ENCODE measurements at places on chromosomes 2 and 18.

- no peak for DNase-seq
Measured at GRCh38 chr18:10057894-10058791, 144.3 kb downstream of the VAPA start.

- DNase-seq, result no peak
Measured at GRCh38 chr2:166944909-166945308, 56.6 kb downstream of the XIRP2 start.

GRCh38 chr18:9364242-9364641, 29.7 kb downstream of the TWSG1 start:
- no peak for DNase-seq

GRCh38 chr2:139790807-139791752, 1010.9 kb upstream of the NXPH2 start:
- no peak for DNase-seq

DNA sequence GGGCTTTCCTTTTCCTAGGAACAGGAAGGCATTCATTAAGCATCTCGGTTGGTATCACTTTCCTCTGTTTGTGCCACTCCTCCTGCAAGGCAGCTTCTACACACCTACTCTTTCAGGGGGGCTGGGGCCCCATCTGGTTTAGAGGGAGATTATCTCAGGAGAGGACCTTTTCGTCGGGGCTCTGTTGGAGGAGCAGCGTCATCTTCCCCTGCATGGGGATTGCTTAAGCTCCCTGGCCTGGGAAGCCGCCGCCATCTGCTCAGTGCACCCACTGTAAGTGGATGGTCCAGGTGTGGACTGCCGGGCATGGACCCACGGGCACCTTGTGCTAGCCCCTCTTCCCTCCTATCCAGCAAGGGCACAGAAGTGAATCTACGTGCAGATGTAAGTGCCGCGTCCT, 355.3 kb upstream of the SMIM21 start:
- DNase-seq, result no peak

DNA sequence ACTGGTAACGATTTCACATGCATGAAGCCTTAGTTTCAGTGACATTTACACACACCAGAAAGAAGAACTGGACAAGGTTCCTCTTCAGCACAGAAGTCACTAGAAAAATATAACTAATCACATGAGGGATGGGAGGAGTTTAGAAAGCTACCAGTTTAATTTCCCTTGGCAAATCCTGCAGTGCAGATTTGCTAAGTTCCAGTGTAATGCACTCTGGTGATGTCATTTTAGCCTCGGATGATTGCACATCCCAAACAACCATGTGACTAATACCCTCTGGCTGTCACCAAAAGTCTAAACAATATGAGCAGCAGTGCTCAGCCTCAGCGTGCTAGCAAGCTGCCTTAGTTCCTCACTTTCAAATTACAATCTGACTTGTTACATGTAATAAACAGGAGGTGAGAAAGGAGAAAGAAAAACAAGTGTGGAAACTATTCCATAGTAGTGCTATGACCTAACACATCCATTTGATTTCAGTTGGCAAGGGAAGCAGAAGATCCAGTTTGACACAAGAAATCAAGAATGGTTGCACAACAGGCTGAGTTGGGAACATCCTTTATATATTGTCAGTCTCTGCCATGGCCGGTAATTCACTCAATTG, 35.3 kb upstream of the PPP1CB start:
- DNase-seq, result no peak

DNA sequence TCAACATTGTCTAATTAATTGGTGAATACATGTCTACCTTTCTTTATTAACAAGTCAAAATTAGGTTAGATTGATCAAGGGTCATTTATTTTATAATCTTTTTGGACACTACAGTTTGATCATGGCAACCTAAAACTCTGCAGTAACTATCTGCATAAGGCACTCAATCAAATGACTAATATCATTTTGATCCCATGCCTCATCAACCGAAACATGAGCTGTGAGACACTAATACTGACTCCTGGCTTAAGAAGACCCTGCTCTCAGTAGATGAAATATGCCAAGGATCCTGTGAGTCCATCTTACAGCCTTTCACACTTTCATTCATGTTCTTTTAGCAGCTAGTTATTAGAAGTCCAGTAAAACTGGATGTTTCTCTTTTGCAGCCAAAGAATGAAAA, 169.4 kb upstream of the CAVIN2 start:
- no peak for DNase-seq

DNA sequence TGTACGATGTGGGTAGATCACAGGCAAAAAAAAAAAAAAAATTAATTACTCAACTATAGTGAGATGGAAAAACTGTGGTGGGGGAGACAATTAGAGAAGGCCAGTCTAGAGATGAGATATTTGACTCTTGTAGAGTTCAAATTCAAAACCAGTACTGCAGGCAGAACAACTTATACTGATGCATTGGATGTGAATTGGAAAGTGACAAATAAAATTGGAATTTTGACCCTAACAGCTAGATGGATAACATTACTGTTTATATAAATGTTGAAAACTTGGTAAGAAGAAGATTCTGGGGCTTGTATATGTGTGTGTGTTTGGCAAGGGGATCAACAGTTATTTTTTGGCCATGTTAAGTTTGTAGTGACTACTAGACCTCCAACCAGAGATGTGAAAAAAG, 256.9 kb downstream of the RND3 start:
- DNase-seq, result no peak

DNA sequence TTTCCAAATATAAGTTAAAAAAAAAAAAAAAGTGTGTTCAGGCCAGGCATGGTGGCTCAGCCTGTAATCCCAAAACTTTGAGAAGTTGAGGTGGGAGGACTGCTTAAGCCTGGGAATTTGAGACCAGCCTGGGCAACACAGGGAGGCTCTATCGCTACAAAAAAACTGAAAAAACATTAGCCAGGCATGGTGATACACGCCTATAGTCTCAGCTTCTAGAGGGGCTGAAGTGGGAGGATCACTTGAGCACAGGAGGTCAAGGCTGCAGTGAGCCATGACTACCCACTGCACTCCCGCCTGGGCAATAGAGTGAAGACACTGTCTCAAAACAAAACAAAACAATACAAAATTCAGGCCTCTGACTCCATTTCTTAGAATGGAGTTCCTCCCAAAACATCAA, 9.2 kb downstream of the USP37 start:
- no peak for DNase-seq

DNA sequence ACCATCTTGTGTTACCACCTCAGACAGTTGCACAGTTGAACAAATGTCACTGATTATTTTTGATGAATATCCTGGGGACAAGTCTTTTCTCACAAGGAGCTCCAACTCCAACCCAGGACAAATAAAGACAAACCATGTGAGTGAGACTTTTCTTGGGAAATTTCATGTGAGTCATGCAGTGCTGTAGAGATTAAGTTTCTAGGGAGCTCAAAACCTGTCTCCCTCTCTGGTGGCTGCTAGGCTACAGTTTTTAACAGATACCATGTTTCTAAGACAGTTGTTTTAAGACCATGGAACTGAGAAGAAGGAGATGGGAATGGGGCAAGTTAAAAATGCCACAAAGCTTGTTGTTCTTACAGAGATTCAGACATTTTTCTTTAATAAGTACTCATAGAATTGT, 255.5 kb downstream of the RIT2 start:
- no peak for DNase-seq

DNA sequence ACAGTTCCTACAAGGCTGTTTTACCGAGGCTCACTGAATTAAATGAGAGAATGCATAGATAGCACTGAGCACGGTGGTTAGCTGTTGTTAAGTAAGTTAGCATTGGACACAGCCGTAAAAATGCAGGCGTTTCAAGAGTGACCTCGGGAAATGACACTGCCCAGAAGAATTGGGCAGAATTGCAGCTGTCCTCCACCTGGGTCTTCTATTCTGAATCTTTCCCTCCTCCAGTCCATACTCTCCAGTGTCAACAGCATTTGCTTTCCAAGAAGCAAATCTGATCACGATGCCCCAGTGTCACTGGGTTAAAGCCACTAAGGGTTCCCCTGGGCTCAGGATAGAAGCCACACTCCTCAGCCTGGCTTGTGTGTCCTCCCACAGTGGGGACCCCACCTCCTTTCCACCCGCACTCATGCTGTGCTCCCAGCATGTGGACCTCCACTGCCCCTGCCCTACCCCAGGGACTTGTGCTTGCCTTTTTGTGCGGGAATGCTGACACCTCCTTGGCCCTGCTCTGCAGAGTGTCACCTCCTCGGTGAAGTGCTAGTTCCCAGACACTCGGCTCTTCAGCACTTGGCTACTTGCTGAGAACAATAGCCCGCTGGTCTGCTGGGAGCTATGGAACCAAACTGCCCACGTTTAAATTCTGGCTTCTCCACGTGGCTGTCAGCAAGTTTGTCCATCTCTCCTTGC, 135.0 kb downstream of the ANTXR1 start:
- DNase-seq, result no peak

DNA sequence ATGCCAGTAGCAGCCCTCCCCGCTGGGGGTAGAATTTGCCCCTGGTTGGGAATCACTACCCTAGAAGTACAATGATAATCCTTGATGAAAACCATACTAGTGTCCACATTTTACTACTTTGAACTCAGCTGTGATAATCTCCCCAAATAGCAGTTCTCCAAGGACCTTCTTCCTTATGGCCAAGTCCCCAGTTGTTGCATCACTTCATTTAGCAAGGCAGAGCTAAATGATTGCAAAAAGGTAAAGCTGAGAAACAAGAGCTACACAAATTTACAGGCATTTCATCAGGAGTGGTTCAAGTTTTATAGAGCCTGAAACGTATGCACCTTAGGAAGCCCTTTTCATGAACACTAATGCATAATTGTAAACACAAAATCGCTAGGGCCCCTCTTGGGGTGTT, 44.9 kb upstream of the REL start:
- DNase-seq, result no peak

- no peak for DNase-seq
Measured at GRCh38 chr2:164810843-164811242, 30.8 kb downstream of the COBLL1 start.

All from memory B cell (primary cell).